ENCODE measurements at places on chromosomes 1 and 21. TPM values are rescaled to one million over a fixed set of nuclear protein-coding genes. Genes with fewer than 3 reads are reported as not detected.

ZNF496 gene
- total RNA-seq: 8.9 TPM

MYCL gene
- 0.72 TPM for total RNA-seq

GRCh38 chr1:219880765-219881457, 47.4 kb downstream of the SLC30A10 start:
- no peak for DNase-seq
- no peaks in the 10 kb centered on the region for H3K4me1 ChIP-seq
- no peaks in the 10 kb centered on the region for H3K36me3 ChIP-seq
- no peak overlapping the region for H3K27ac ChIP-seq

GRCh38 chr1:115495625-115496024, 146.1 kb upstream of the VANGL1 start:
- H3K27me3 ChIP-seq: no peaks in the 10 kb centered on the region
- H3K4me1 ChIP-seq: peaks cover 8% of the 10 kb centered on the region
- H3K36me3 ChIP-seq: no peaks in the 10 kb centered on the region

All from IMR-90 (cell line).